ENCODE measurements at places on chromosomes 4 and X. TPM values are rescaled to one million over a fixed set of nuclear protein-coding genes. Genes with fewer than 3 reads are reported as not detected.

ETDA gene
- not detected for total RNA-seq

STK32B gene
- total RNA-seq: 5.8 TPM

F8A3 gene
- 0.18 TPM for total RNA-seq

BEX4 gene
- 0.54 TPM for total RNA-seq

ERAS gene
- total RNA-seq: not detected

TFDP3 gene
- total RNA-seq: not detected

TTC29 gene
- not detected for total RNA-seq

MAGEA10 gene
- not detected for total RNA-seq

MBTPS2 gene
- 4.7 TPM for total RNA-seq

PAGE5 gene
- not detected for total RNA-seq

KCNIP4 gene
- not detected for total RNA-seq

SSX2 gene
- total RNA-seq: not detected

VCX3A gene
- total RNA-seq: not detected

PAGE2 gene
- not detected for total RNA-seq

GABRG1 gene
- not detected for total RNA-seq

AMOT gene
- 5.3 TPM for total RNA-seq

GAGE13 gene
- not detected for total RNA-seq

SSX1 gene
- not detected for total RNA-seq

PFKFB1 gene
- total RNA-seq: under 0.01 TPM

NRK gene
- 3.6 TPM for total RNA-seq

XAGE1A gene
- total RNA-seq: not detected

PNMA6F gene
- total RNA-seq: not detected

GUCY1A1 gene
- 0.54 TPM for total RNA-seq

RHOH gene
- total RNA-seq: not detected

DGKK gene
- total RNA-seq: not detected

CXCL11 gene
- under 0.01 TPM for total RNA-seq

PAGE4 gene
- total RNA-seq: not detected

HERC5 gene
- under 0.01 TPM for total RNA-seq

STBD1 gene
- total RNA-seq: 2.2 TPM

ADRA2C gene
- 0.28 TPM for total RNA-seq

MFAP3L gene
- 0.36 TPM for total RNA-seq

ZCCHC18 gene
- total RNA-seq: 0.36 TPM

PRR32 gene
- not detected for total RNA-seq

ASMT gene
- total RNA-seq: not detected

CDS1 gene
- total RNA-seq: under 0.01 TPM

EMCN gene
- total RNA-seq: not detected

MID1 gene
- 63.0 TPM for total RNA-seq

OPRPN gene
- not detected for total RNA-seq

NAA10 gene
- total RNA-seq: 118 TPM

MEPE gene
- total RNA-seq: not detected

ADH1B gene
- total RNA-seq: 0.36 TPM

XKRX gene
- total RNA-seq: 0.90 TPM

L1CAM gene
- total RNA-seq: 0.36 TPM

CLNK gene
- not detected for total RNA-seq

F8A2 gene
- not detected for total RNA-seq

CXCL6 gene
- not detected for total RNA-seq

TASL gene
- total RNA-seq: not detected

SYNPO2 gene
- 1.7 TPM for total RNA-seq

ATP2B3 gene
- under 0.01 TPM for total RNA-seq

ALAS2 gene
- not detected for total RNA-seq

FGF5 gene
- total RNA-seq: 18.6 TPM

SCD5 gene
- 17.2 TPM for total RNA-seq

MAOB gene
- 0.36 TPM for total RNA-seq

ZNF330 gene
- 34.1 TPM for total RNA-seq

FMR1NB gene
- total RNA-seq: not detected

CLDN22 gene
- not detected for total RNA-seq

MAGEA4 gene
- not detected for total RNA-seq
